ENCODE measurements at places on chromosomes 7 and 10.

DNA sequence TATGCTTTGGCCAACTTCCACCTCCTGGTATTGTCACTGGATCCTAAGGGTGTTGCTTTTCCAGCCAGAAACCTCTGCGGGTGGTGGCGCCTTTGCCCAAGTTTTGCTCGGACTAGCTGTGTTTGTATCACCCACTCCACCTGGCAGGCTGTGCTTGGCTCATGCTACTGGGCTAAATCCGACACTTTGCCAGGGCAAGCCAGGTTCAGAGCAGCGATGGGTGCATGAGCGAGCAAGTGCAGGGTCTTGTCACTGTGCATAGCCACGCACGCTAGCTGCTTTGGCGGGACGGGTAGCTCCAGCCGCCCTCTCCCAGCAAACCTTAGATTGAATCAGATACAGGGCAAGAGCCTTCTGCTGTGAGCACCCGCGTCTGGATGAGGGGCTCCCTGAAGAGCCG is 737.5 kb downstream of the PCDH15 start:
- no peak for DNase-seq

- DNase-seq = no peak
These were observed 86.2 kb downstream of the ZNF365 start for GRCh38 chr10:62460393-62460792.

DNA sequence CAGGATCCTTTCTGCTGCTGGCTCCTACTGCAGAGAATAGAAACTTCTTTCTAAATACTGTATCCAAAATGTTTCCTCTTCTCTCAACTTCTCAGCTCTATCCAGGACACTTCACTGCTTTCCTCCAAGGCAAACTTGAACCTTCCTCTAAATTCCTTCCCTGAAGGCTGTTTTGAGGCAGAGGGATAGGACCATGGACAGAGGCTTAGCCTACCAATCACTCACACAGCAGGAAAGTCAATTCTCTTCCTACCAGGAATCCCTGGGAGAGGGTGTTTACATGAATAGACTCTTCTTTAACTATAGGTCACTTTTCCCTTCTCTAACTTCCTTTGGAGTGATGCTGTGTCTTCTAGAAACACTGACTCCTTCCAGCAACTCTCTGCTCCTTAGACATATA is 115.6 kb upstream of the MKLN1 start:
- DNase-seq = no peak

GRCh38 chr10:102399217-102400021 is 3.9 kb downstream of the NFKB2 start:
- DNase-seq = peak; percentile 85

DNA sequence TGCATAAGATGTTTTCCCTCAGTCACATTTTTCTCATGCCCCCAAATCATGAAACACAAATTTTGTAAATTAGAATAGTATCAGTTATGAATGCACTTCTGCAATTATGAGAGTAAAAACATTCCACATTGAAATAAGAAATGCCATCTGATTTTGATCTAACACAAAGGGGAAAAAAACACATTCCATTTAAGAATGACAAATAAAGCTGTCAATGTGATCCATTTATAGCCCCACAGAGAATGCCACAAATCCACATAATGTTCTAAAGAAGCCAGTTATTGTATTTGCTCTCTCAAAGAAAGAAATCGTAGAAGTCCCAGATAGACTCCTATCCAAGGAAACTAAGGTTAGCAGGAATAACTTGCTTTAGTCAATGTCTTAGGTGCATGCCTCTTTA is 48.7 kb upstream of the RHOBTB1 start:
- no peak for DNase-seq

DNA sequence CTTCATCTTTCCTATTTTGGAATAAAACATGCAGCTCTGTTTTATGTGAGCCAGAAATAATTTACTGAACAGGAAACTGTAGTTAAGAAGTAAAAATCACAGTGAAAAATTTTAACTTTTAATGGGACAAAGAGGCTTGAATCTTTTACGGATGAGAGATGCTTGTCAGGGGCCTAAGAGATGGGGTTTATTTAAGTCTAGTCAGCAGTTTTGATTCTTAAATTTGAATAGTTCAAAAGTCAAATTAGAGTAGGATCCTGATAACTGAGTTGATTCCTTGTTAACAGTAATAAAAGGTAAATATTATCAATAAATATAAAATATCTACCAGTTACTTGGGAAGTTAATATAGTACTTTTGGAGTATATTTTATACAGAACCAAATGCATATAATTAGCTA is 24.9 kb upstream of the CD36 start:
- DNase-seq = no peak

DNA sequence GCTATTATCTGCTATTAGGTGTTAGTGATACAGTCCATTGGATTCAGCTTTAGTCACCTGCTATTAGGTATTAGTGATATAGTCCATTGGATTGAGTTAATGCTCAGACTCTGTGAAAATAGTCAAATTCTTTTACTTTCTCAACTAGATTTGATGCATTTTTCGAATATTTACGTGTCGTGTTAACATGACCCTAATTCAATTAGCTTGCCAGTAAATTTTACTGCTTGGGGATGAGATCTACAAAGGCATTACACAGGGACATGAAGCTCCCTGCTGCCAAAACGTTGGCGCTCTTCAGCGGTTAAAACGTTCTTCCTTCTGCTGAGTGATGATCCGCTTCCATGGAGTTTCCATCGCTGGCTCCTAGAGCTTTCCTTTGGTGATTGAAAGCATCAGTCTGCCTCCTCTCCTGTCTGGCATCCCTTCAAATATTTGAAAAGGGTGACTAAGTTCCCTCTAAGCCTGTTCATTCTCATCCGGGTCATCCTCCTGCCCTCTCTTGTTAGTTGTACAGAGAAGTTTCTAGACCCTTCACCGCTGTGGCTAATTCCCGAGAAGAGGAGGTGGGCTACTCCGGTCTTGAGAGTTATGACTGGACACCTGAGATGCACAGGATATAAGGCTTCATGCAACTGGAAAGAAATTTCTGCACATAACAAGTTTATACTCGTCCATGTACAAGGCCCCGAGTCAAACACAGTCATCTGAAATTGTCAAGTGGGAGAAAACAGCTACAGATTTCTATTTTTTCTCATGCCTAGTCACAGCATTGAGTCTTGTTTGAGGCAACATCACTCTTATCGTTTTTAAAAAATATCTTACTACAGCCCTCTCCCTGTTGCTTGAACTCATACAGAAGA is 254.0 kb downstream of the KLF6 start:
- DNase-seq = no peak

- no peak for DNase-seq
These were observed 533.8 kb upstream of the DPP6 start for GRCh38 chr7:153518201-153518984.

GRCh38 chr10:58350619-58351323 is 16.0 kb downstream of the UBE2D1 start:
- DNase-seq = no peak

DNA sequence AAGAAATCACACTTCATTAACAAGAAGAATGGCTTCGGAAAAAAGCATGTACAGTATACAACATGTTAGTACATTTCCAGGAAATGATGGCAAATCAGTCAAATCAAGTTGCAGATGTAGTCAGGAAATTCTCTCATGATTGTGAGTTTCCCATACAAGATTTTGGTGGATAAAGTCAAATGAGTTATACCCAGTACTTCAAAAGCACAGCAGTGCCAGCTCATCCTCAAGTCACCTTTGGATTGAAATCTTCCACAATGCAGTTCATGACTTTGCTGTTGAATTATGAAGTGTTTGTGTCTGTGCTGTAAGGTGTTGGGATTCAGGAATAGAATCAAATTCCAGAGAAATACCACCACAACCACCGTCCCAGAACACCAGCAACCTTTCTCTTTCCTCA is 301.3 kb upstream of the BMPER start:
- DNase-seq = no peak

DNA sequence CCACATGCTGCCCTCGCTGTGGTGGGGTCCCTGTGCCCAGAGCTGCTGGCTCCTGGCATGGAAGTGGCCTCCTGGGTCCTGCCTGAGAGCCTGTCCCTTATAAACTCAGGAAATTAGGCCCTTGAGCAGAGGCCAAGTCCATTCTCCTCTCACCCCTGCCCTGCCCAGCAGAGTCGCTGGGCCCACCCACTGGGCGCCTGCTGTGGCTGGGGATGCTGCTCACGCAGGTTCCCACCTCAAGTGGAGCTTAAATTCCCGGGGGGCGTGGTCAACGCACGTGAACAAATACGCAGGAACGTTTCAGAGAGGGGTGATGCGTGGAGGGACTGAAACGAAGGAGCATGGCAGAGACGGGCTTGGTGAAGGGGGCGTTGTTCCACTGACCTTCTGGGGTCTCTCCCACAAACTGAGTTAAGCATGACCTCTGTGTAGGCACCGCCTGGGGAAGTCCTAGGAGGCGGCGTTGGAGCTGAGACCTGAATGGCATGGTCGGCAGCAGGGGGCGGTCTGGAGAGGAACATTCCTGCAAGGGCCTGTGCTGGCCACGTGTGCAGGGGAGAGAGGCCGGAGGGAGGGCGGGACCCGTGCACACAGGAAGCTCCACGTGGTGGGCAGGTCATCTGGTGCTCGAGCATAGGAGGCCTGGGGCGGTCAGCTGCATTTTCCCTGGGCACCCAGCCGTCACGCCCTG is 27.9 kb downstream of the FAM20C start:
- no peak for DNase-seq

GRCh38 chr7:129877146-129877792 is 75.5 kb downstream of the UBE2H start:
- DNase-seq = no peak

DNA sequence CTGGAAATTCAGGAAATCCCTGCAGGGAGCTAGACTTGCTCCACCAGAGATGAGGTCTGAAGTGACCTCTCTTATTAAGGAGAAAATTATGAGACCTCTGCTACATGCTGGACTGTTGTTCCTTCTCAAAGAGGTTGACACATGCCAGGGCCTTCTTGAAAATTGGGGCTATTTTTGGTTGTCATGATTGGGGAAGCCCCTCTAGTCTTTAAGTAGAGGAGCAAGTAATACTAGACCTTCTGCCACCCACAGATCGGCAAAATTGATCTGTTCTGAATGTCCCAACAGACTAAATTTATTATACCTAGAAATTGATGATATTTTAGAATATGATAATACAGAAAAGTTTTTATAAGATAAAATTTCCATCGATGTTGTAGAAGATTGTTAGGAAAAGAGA is 160.8 kb upstream of the GRB10 start:
- no peak for DNase-seq

DNA sequence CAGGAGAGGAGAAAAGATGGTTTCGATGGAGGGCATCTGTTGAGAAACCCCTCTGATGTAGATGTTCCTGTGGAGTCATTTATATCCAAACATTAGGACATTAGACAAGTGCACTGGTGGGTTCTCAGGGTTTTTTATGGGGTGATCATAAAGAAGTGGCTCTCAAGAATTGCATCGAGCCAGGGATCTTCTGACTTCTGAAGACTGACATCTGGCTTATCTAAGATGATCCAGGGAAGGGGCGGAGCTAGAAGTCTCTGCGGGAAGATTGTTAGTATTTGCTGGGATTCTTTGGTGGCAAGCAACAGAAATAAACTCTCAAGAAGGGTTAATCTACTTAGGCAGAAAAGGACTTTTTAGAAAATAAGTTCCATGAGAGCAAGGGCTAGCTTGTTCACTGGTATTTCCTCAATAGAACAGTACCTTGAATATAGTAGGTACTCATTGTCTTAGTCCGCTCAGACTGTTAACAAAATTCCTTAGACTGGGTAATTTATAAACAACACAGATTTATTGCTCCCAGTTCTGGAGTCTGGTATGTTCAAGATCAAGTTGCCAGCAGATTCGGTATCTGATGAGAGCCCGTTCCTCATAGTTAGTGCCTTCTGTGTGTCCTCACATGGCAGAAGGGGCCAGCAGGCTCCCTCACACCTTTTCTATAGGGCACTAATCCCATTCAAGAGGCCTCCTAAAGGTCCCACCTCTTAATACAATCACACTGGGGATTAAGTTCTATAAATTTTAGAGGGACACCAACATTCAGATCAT is 28.5 kb upstream of the SYPL1 start:
- DNase-seq = no peak

DNA sequence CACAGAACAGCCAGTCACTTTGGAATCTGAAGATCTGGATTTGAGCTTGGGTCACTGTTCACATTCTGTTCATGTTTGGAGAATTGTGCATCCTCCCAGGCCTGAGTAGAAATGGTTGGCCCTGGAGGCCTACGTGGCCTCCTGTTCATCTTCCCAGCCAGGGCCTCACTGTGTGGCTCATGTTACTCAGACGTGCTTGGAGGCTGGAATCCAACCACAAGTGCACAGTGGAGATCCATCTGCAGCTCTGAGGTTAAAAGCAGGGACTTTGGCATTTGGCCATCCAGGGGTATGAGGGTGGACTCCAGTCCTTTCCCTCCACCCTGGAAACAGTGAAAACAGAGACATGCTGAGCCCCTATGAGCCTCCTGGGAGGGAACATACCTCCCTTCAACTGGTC is 709.0 kb upstream of the IGFBP3 start:
- no peak for DNase-seq

DNA sequence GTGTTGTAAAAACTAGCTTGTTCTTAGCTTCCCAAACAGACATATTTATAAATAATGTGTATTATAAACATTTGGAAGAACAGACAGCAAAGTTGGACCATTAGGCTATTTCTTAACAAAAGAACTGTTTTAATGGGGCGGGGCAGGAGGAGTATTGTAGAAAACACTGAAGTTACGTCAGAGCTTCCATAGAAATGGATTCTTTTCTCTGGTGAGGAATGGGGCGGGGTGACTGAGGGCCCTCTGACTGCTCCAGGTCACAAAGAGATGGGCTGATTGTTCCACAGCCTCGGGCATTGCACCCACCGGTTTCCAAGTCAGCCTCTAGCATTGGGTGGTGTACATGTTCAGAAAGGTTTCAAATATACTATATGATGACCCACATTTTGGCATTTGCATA is 36.8 kb upstream of the ADAM12 start:
- no peak for DNase-seq

GRCh38 chr10:32379950-32380551 is 33.1 kb upstream of the EPC1 start:
- no peak for DNase-seq

DNA sequence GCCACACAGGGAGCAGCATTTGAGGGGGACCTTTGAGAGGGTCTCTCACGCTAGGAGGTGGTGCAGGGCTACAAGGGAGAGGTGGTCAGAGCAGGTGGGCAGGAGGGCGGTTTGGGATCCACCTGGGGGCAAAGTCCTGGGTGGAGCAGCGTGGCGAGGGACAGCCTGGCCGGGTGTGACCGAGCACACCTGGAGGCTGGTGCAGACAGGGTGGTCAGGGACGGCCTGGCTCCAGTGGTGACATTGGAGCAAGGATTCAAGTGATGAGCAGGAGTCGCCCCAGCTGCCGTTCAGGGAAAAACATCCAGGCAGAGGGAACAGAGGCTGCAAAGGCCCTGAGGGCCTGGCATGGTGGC is 36.0 kb downstream of the CLIP2 start:
- no peak for DNase-seq

- no peak for DNase-seq
These were observed 162.8 kb upstream of the SEMA3C start for GRCh38 chr7:81081616-81082015.

GRCh38 chr10:59587083-59587755 is 122.4 kb downstream of the SLC16A9 start:
- no peak for DNase-seq

DNA sequence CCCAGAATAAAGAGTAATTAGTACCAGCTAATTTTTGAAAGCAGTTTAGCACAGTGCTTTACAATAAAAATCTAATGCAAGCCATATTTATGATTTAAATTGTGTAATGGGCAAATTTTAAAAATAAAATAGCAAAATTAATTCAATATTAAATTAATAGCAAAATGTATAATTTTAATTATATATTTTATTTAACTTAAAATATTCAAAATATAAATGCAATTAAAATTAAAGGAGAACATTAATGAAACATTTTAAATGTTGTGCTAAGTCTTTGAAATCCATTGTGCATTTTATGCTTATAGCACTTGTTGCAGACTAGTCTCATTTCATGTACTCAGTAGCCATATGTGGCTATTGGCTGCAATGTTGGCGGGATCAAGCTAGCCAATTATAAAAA is 367.6 kb downstream of the SUGCT start:
- no peak for DNase-seq
